ENCODE measurements at places on chromosomes 1 and 21.
A peak's percentile ranks its signal among the peaks of the same experiment; 100 is the strongest.

DNA sequence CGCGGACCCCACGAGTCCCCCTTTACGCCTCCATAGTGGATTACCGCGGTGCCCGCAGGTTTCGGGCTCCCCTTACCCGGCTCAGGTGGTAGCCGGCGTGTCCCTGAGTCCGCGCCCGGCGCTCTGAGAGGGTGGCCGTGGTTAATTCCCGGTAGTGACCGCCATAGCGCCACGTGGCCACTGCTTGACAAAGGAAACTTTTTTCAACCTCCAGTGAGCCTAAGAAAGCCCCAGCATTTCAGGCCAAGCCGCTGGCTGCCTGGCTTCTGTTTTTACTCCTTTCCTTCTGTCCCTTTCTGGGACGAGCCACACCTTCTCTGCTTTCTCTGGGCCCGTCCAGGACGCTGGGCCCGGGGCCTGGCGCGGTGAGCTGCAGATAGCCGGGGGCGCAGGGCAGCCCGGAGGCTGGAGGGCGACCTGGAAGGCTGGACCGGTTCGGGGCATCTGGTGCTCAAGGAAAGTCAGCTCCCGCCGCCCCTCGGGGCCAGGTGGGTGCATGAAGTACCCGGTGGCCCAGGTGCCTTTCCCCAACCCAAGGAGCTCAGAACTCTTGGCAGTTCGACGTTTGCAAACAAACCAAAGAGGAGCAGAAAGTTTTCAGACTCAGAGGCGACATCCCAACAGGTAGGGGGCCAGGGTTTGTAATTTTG, 540 bp upstream of the C1orf198 start:
- peak overlapping the region; percentile 87 for H3K4me3 ChIP-seq
- H3K27me3 ChIP-seq, result no peaks in the 10 kb centered on the region
- peak overlapping the region; percentile 79 for H3K27ac ChIP-seq
- DNase-seq, result peak; percentile 55
- H3K4me1 ChIP-seq, result peaks cover 17% of the 10 kb centered on the region
- H3K36me3 ChIP-seq, result no peaks in the 10 kb centered on the region

- no peaks in the 10 kb centered on the region for H3K36me3 ChIP-seq
- DNase-seq, result no peak
- H3K4me3 ChIP-seq, result no peak overlapping the region
- no peaks in the 10 kb centered on the region for H3K27me3 ChIP-seq
- H3K27ac ChIP-seq, result no peak overlapping the region
Observed at GRCh38 chr1:12539705-12540579, 78.1 kb downstream of the DHRS3 start.

- H3K4me3 ChIP-seq, result no peak overlapping the region
- no peak for DNase-seq
- H3K27ac ChIP-seq, result no peak overlapping the region
- H3K27me3 ChIP-seq, result no peaks in the 10 kb centered on the region
- no peaks in the 10 kb centered on the region for H3K36me3 ChIP-seq
- no peaks in the 10 kb centered on the region for H3K4me1 ChIP-seq
Observed at GRCh38 chr1:162230096-162230495, 146.6 kb downstream of the SPATA46 start.

- H3K36me3 ChIP-seq, result no peaks in the 10 kb centered on the region
- H3K4me1 ChIP-seq, result peaks cover 6% of the 10 kb centered on the region
- H3K27ac ChIP-seq, result no peak overlapping the region
Observed at GRCh38 chr1:172350856-172351255, 69.6 kb upstream of the C1orf105 start.

GRCh38 chr21:44994047-44994694, 54.3 kb downstream of the SLX9 start:
- no peak overlapping the region for H3K4me3 ChIP-seq
- no peaks in the 10 kb centered on the region for H3K4me1 ChIP-seq
- H3K27me3 ChIP-seq, result no peaks in the 10 kb centered on the region
- H3K36me3 ChIP-seq, result no peaks in the 10 kb centered on the region

DNA sequence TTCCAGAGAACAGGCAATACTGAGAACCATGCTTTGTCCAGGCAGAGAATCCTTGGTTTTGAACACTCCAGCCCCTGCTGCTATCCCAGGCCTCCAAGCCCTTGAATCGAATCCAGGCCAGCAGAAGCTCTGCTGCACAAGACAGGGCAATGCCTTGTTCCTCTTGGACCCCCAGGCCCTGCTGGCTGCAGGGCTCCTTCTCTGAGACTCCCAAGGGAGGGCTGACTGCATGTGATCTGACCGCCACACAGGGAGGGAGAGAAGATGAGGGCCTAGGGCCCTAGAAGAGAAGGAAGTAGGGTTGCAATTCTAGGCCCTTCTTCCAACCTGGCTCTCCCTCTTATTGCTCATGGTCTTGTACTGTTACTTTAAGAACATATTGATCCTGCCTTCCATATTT, 160.6 kb upstream of the EDN2 start:
- no peaks in the 10 kb centered on the region for H3K4me1 ChIP-seq
- H3K27ac ChIP-seq, result no peak overlapping the region
- no peaks in the 10 kb centered on the region for H3K27me3 ChIP-seq
- no peak overlapping the region for H3K4me3 ChIP-seq

DNA sequence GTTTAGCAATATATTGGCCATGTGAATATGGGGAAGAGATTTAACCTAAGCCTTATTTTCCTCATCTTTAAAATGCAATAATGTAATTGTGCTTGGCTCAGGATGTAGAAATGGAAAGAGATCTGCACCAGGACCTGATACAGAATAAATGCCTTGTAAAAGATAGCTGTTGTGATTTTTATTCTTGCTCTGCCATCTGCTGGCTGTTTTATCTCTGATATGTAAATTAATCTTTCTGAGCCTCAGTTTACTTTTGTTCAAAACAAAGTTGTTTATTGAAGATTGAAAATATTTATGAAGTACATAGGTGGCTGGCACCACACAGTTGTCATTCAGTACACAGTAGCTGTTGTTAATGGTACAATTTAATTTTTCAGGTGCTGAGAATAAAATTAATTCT, 21.9 kb downstream of the ZYG11B start:
- no peak overlapping the region for H3K4me3 ChIP-seq
- no peak for DNase-seq
- no peaks in the 10 kb centered on the region for H3K27me3 ChIP-seq

- H3K27me3 ChIP-seq, result no peaks in the 10 kb centered on the region
- no peak overlapping the region for H3K4me3 ChIP-seq
- no peak for DNase-seq
Observed at GRCh38 chr1:101239095-101240040, 2.5 kb downstream of the S1PR1 start.

DNA sequence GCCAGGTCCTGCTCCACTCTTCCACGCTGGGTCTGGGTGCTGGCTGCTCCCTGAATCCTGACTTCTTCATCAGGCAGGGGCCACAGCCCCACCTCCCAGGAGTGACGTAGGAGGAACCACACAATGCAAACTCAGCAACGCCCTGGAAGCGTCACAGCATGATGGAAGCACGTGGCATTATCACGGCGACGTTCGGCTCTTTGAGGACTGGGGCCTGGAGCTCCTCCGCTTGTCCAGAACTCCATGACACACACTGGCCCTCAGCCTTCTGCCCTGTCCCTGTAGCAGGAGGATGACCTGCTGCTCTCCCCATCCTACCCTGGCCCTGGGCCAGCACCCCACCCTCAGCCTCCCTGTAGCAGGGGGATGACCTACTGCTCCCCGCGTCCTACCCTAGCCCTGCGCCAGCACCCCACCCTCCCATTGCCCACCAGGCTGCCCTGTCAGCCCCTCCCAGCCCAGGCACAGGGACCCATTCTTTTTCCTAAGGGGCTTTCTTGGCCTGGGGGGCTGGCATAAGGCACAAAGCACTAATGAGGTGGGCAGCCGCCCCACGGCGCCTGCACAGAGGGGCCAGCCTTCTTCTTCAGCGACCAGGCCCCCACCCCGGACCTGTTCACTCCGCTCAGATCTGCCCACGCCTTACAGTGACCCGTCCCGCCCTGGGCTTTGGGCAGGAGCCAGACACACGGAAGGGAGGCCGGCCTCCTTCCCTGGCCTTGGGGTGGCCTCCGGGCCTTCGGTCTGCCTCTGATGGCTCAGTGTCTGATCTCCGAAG, 65.7 kb downstream of the DHRS3 start:
- no peak overlapping the region for H3K4me3 ChIP-seq
- H3K36me3 ChIP-seq, result no peaks in the 10 kb centered on the region
- H3K27me3 ChIP-seq, result no peaks in the 10 kb centered on the region
